ENCODE measurements at places on chromosomes 16 and 17.

DNA sequence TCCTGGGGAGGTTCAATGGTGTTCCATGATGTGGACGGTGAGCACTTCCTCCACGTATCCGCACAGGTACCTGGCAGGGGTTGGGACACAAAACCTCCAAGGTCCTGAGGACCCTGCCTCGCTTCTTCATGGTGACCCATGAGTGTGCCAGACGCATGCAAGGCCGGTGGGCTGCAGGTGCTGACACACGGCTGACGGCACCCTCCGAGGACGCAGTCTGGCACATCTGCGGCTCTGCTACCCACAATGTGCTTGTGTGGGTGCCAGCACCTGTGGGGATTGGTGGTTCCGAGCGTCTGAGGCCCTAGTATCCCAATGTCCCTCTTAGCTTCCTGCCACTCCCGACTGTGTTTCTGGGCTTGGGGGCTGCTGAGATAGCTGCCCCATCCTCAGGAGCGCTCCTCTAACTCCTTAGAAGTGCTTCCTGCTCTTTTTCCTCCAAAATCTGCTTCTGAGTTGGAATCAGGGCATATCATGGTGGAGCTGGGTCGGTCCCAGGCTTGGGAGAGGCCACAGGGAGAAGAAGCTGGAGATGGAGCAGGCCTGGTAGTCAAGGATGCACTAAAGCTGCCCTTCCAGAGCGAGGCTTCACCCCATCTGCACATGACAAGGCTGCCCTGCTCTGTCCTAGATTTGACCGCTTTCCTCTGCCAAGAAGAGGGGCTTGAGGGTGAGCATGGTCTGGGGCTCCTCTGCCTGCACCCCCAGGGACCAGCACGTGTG is 1.6 kb downstream of the CYGB start:
- DNase-seq, result no peak

GRCh38 chr16:6891496-6891895 is 441.1 kb upstream of the RBFOX1 start:
- no peak for DNase-seq

DNA sequence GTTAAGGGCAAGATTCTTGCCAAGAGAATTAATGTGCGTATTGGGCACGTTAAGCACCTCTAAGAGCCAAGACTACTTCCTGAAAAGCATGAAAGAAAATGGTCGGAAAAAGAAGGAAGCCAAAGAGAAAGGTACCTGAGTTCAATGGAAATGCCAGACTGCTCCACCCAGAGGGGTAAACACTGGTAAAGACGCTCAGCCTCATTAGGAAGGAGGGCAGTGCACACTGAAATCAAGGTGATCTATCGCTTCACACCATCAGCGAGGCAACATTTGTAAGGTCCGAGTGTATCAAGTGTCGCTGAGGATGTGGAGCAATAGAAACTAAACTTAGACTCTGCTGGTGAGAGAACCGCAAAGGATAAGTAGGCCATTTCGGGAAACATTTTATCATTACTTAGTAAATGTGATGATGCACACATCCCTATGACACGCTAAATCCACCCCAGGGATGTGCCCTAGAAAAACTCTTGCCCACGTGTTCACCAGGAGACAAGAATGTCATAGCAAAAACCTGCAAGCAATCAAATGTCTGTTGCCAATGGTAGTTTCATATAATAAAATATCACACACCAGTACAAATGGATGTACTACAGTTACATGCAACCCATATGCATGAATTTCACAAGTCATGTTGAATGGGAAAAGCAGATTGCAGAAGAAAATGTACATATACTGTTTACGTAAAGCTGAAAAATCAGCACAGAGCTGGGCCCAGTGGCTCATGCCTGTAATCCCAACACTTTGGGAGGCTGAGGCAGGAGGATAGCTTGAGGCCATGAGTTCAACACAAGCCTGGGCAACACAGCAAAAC is 23.6 kb downstream of the CNTROB start:
- no peak for DNase-seq

- DNase-seq, result no peak
Observed at GRCh38 chr16:2149630-2150417, 1.4 kb downstream of the RAB26 start.

DNA sequence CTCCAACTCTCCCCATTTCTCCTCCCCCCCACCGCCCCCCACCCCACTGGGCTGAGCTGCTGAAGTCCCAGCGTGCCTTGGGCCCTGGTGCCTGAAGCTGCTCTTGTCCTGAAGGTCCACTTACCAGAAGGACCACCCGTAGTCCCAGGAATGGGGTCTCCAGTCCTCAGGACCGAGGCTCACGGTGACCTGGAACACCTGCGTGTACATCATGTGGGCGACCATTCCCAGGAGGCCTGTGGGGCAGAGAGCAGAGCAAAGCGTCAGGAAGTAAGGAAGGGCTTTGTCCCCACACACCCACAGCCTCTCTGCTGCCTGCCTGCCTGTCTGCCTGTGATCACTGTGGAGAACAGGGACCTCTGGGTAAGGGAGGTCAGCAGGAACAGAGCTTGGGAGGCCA is 218.7 kb downstream of the GSG1L start:
- DNase-seq, result no peak

GRCh38 chr16:4212934-4213296 is 29.0 kb downstream of the SRL start:
- DNase-seq, result no peak

- no peak for DNase-seq
Observed at GRCh38 chr17:77527836-77528505, 387.2 kb downstream of the SEC14L1 start.

DNA sequence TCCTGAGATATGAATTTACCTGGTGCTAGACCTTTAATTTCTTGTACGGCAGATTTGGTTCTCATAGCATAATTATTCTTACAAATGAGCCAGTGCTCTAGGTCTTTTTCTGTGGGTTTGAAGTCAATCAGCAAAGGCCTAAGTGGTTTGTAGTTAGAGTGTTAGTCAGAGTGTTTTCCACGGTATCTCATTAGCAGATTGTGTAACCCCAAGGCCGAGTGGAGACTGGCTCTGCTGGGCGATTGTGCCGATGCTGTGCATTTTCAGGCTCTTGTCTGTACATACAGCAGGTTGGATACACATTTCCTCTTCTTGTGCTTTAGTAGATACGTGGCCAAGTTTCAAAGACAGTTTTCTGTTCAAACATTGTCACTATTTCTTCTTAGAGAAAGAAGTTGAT is 78.6 kb upstream of the CA10 start:
- DNase-seq, result no peak

- DNase-seq, result no peak
Observed at GRCh38 chr17:51852603-51853002, 305.9 kb downstream of the CA10 start.

GRCh38 chr16:66335704-66336329 is 30.7 kb upstream of the CDH5 start:
- no peak for DNase-seq

- no peak for DNase-seq
Observed at GRCh38 chr16:59698346-59699020, 964.4 kb upstream of the GOT2 start.

GRCh38 chr17:75872434-75873351 is 5.7 kb downstream of the TRIM47 start:
- DNase-seq, result no peak

GRCh38 chr17:2551928-2552327 is 40.2 kb upstream of the METTL16 start:
- no peak for DNase-seq

DNA sequence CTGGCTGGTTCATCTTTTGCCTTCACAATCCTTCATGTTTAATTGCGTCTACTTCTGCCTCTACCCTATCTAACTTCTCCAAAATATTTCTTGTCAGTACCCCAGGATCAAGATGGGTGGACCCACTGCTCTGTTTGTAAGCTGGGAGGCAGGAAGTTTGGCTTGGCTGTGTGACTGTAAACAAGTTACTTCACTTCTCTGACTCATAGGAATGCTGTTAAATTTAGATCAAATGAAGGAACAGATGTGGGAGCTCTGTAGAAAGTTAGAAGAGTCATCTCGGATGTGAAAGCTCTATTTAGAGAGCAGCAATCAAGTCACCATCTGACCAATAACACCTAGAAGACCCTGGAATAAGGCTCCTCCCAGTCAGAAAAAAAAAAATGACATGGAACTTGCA is 55.2 kb upstream of the MRTFB start:
- DNase-seq, result no peak

GRCh38 chr16:68790130-68790761 is 53.1 kb upstream of the TANGO6 start:
- no peak for DNase-seq

- DNase-seq, result no peak
Observed at GRCh38 chr16:87550495-87550961, 51.8 kb upstream of the JPH3 start.

- DNase-seq, result no peak
Observed at GRCh38 chr17:70552230-70552981, 383.1 kb downstream of the KCNJ2 start.

DNA sequence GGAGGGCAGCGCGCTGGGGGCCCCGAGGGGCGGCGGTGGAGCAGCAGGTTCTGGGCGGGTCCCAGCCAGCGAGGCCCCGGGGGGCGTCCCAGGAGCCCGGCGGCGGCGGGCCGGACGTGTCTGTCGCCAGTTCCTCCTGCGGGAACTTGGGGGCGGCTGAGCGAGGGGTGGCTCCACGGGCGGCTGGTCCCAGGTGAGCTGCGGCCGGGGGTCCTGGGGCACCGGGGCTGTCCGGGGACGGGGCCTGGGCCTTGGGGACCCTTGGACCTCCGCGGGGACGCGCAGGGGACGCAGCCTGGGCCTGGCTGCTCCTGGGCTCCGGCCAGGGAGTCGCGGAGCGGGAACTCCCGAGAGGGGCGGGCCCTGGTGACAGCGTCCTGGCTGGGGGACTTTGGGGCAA is 54.2 kb upstream of the ZNF267 start:
- no peak for DNase-seq

- DNase-seq, result no peak
Observed at GRCh38 chr17:49204516-49204915, 5.9 kb downstream of the GNGT2 start.

DNA sequence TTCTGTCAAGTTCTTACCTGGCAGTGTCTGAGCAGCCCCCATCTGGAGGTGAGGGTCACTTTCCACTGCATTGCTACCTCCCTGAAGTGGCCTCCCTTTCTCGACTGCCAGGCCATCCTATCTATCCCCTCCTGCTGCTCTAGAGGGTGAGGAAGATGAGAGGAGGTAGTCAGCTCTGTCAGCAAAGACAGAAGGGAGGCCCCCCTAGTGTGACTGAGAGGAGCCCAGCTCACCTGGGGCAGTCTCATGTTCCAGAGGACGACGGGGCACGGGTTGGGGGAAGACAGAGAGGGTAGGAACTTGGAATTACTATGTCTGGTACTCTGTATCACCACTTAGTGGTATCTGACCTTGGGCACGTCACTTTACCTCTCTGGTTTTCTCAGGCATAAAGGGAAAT is 22.0 kb downstream of the MYO19 start:
- DNase-seq, result no peak

- no peak for DNase-seq
Observed at GRCh38 chr16:57747996-57748395, 12.4 kb downstream of the KATNB1 start.

- no peak for DNase-seq
Observed at GRCh38 chr17:20095336-20096080, 86.3 kb downstream of the SPECC1 start.

- no peak for DNase-seq
Observed at GRCh38 chr16:56610017-56610608, 1.7 kb downstream of the MT2A start.

DNA sequence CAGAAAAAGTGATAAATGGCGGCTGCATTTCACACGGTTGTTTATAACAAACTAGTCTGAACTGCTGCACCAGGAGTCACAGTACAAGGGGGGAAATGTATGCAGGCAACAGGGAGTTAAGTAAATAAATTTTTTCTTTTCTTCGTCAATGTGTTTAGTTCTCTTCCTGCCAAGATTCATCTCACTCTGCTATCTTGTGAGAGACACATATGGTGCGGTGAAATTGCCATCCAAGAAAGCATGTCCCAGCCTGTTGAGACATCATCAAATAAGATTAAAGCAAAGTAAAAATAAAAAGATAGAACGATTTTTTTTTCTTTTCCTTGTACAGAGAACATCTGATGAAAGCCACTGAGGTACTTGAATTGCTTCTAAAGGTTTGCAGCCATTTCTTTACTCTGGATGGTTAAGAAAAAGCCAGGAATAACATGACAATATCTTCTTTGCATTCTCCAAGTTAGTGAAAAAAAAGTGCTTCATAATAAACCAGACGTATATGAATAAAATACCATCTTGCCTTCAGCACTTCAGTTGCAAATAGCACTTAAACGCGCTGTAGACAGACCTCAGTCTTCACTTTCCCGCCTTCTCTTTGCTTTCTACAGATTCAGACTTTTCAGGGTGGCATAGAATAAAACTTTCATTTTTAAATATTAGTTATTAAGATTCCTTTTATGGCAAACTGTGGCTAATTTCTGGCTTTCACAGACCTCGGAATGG is 506.2 kb upstream of the ZFHX3 start:
- DNase-seq, result no peak

DNA sequence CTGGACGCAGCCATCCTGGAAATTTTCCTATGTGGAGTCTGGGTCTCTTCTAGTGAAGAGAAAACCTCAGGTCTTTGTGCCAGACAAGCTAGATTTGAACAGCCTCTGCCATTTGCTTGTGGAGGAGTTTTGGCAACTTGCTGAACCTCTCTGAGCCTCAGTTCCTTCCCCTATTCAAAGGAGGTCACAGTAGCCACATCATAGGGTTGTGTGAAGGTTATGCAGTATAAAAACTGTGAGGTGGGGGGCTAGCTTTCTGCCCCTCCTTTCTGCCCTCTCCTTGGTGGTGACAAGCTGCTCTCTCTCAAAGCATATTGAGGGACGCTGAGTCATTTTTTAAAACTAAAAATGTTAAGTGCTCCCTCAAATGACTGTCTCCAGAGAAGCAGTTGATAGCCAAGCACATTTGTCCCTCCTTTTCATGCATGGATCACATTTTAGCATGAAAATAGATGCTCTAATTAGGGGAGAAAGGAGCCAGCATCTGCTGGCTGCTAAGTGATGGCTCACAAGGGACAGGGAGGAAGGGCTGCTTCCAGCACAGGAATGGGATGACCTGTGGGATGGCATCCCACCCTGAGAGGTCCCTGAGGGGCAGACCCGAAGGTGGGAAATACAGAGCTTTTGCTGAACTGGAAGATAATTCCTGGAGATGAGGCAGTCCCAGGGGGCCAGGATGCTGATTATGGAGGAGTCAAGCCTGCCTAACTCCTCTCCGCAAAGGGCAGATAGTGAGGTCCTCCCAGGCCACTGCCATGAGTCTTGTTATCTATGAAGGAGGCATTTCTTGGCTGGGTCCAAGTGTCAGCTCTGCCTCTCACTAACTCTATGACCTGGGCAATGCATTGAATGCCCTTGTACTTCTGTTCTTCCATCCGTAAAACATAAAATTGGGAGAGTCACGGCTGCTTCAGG is 218.8 kb downstream of the RAB11FIP4 start:
- no peak for DNase-seq

All from GDM1 (cell line).